ENCODE measurements at places on chromosomes 11 and 22.

DNA sequence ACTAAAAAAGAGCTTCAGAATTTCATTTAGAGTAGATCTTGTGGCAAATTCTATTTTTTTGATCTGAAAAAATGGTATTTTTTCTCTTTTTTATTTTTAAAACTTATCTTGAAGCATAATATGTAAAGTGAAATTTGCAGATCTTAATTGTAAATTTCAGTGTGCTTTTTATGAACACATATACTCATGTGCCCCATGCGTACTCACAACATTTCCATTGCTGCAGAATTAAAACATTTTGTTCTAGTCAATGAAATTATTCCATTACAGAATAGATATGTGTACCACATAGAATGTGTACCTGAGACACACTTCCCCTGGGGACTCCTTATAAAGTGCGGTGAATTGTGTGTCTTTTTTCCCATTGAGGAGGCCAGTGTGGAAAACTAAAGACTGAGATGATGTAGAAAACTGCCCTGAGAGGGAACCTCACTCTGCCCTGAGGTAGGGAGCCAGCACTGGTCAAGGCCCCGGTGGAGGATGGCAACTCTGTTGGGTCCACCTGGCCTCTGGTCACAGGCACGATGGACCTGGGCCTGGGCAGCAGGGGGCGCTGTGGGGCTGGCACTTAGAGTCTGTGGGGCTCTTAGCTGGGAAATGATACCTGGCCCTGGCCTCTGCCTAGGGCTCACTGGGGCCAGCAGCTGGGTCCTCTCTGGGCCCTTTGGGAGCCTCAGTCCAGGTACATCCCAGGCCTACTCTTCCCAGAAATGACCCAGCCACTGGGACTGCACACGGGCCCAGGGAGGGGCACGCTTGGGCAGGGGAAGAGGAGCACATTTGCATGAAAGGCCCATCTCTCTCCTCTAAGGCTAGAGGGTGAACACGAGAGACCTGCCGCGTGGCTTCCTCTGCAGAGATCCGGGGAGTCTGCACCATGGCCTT, 77.9 kb upstream of the TOP3B start:
- no peak for DNase-seq

DNA sequence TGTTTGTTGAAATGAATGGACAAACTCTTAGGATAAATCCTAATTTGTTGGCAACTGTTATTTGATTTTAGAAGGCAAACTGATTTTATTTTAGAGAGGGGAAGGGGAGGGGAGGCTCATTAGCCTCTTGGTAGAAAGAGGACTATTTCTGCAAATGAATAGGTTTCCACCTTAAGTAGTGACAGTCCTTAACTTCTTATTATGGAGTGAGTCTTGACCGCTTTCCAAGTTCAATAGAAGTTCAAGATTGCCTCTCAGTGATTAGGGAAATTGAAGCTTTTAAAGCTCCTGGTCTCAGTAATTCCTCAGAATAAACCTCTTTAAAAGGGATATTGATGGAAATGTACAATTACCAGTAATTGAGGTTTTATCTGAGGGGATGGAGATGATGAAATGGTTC, 55.7 kb downstream of the PANX1 start:
- DNase-seq, result no peak

- no peak for DNase-seq
These were observed 11.0 kb upstream of the SORL1-AS1 start for GRCh38 chr11:121463689-121464335.

- no peak for DNase-seq
These were observed 27.9 kb upstream of the OAF start for GRCh38 chr11:120182790-120183491.

- DNase-seq, result no peak
These were observed 480.4 kb downstream of the SOX6 start for GRCh38 chr11:15875943-15876342.

DNA sequence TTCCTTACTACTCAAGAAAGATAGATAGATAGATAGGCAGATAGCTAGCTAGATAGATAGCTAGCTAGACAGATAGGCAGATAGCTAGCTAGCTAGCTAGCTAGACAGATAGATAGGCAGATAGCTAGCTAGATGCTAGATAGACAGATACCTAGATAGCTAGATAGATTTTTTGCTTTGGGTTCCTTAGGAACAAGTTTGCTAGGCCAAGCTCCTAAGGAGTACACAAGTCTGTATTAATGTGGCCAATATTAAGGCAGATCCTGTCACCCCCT, 61.7 kb upstream of the VPREB1 start:
- DNase-seq, result no peak

DNA sequence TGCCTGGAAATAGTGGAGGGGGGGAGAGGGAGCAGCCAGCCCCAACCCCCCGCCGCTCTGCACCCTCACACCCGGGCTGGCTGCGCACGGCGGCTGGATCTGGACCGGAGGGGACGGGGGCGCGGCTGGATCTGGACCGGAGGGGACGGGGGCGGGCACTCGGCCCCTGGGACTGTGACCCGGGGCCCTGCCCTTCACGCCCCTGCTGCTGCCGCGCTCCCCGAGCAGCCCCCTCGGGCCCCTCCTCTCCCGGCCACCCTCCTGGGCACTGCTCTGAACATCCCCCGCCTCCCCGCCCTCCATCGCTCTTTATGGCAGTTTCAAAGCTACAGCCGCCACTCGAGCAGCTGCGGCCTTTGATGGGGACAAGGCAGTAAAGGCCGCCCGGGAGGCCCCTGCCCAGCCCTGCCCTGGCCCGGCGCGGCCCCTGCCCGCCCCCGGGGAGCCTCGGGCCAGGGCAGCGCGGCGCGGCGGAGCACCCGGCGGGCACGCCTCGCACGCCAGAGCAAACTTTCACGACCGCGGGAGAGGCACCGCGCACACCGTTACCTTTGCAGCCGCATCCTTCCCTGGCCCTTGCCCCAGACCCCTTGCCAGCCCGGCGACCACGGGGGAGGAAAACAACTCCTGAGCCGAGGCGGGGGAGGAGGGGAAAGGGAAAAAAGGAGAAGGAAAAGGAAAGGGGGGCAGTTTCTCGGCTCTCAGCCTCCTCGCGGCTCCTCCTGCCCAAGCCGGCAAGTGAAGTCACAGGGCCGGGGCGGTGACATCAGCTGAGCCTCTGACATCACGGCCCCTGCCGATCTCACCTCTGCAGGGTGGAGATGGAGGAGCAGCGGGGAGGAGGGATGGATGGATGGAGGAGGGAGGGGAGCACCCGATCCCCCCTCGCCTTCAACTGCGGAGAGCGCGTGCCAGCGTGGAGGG, 13.1 kb upstream of the TCF20 start:
- DNase-seq, result peak; percentile 48

Data from T-helper 2 cell (primary cell).